ENCODE measurements at places on chromosomes 5 and 9.
A peak's percentile ranks its signal among the peaks of the same experiment; 100 is the strongest.

DNA sequence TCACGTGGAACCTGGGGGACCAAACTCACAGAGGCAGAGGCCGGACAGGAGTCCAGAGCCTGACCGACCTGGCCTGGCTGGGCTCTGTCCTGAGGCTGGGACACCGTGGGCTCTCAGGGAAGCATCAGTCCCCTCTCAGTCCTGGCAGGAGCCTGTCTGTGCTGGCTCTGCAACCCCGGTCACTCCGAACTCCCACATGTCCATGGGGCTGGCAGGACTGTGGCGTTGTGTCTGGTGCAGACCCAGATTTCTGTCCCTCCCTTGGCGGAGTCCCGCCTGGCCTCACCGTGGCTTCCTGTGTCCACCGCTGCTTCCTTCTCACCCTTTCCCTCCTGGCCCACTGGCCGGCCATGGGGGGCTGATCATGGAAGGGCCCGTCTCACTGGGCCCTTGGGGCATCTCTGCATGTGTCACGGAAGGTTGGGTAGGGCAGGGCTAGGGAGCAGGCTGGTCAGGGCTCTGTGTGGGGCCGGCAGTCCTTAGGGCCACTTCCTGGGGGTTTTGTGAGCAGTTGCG, 68.8 kb downstream of the RXRA start:
- DNase-seq = no peak

GRCh38 chr5:68046445-68046844, 169.1 kb upstream of the PIK3R1 start:
- no peak for DNase-seq

DNA sequence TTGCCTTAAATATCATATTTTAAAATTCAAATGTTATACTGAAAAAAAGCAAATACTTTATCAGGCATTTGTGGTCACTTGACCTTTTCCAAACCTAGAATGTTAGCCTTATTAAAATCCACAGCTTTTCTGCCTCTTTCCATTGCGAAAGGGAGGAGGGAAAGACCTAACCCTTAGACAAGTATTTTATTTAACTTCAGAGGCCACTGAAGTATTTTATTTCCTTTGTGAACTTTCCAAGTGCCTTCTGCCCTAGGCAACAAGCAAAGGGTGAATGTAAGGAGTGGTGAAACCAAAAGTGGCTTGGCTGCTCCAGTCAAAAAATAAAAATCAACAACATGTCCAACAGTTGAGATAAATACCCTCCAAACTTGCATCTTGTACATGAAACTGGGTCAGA, 376.1 kb downstream of the EFNA5 start:
- DNase-seq = no peak

- DNase-seq = no peak
Observed at GRCh38 chr5:140468188-140468587, 66.6 kb downstream of the ANKHD1 start.

DNA sequence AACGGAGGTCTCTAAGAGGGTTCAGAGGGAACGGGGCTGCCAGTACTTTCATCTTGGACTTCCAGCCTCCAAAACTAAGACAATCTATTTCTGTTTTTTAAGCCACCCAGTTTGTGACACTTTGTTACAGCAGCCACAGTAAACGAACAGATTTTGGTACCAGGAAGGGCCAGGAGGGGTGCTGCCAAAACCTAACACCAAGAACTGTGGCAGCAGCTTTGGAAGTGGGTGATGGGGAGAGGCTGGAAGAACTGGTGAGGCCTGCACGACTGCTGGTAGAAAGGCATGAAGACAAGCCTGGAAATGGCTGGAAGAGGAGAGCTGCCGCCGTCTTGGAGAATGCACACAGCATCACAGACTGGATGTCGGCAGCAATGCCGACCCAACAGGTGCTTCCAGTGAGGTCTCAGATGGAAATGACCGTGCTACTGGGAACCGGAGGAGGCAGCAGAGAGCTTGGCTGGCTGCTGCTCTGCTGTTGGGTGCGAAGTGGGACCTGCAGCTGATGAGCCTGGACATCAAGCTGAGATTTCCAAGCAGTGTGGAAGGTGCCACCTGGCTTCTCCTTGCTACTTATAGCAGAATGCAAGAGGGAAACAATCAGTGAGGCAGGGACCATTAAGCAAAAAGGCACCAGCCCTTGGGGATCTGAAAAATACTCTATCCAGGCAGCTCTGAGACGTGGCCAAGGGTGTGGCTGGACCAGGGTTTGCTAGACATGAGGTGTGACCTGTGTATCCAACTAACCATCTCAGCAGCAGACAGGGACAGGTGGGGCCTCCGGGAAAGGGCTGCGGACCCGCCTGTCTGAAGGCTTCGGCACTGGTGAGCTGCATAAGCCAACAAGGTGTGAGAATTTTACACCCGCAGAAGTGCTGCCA, 4.7 kb upstream of the TMEM210 start:
- DNase-seq = peak; percentile 42

DNA sequence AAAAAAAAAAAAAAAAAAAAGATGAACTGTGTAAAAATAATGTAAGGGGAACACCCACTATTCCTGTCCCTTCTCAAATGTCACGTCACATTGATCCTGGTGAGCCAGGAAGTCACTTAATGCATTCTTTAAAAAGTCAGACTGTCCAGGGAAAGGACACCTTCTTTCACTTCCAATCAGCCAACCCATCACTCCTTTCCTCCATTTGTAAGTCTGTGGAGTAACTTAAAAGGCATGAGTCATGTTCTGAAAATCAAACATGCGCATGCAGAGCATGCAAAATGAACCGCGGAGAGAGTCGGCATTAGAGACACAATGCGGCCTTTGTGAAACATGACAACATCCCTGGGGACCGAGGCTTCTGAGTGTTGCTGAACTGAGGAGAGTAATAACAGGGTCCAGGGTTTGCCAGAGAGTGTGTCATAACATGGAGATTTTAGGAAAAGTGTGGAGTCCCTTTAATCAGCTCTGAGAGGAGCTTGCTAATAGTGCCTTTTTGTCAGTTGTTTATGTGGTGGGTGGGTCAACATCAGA, 77.6 kb upstream of the SEMA6A start:
- DNase-seq = no peak

- no peak for DNase-seq
Observed at GRCh38 chr5:153480401-153480800, 10.1 kb upstream of the GRIA1 start.

GRCh38 chr5:154863291-154864080, 5.1 kb downstream of the CNOT8 start:
- no peak for DNase-seq

DNA sequence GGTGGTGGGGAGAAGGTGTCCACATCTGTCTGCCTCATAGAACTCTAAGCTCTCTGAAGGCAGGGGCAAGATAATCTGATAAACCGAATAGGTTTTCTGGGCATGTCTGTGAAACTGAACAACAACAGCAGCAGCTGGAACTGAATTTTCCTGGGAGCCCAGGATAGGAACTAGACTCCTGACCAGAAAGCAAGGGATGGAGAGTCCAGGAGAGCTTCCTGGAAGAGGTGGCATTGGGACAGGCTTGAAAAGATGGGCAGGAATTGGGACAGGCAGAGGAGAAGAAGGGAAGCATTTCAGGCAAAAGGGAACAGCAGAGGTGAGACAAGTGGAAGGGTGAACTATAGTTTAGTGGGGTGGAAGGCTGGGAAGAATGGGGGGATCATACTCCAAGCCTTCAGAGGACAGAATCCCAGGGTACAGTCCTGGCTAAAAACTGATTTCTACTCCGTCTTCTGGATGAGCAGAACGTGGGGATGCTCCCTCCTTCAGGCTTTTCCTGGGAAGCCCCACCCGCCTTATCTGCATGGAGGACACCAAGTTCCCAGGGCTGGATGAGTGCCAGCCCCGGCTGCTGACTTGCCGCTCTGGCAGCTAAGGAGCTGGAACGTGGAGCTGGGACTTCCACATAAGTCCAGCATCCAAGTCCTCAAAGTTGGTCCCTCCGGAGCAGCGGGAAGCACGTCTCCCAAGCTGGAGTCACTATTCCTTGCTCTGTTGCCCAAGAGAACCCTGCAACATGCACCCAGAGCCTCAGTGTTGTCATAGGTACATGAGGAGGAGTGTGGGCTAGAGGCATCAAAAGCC, 13.9 kb upstream of the KIF12 start:
- no peak for DNase-seq

- no peak for DNase-seq
Observed at GRCh38 chr5:13909271-13909670, 35.2 kb downstream of the DNAH5 start.

GRCh38 chr5:51829691-51830090, 446.4 kb downstream of the ISL1 start:
- DNase-seq = no peak

GRCh38 chr5:128328446-128328845, 209.6 kb downstream of the FBN2 start:
- DNase-seq = no peak

DNA sequence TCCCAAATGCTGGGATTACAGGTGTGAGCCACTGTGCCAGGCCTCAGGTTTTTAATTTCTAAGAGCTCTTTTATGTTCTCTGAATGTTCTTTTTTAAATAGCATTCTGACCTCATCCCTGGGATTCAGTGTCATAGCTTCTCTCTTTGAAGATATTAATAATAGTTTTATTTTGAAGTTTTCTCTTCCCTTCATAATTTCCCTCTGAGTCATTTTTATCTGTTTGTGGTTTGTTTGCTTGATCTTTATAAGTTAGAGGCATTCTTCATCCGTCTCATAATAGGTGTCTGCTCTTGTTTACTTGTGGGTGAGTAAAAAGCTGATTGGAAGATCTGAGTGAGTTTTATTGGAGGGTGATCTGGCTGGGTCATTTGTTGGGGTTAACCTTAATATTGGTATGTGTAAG, 12.5 kb upstream of the MAMDC2 start:
- DNase-seq = no peak

DNA sequence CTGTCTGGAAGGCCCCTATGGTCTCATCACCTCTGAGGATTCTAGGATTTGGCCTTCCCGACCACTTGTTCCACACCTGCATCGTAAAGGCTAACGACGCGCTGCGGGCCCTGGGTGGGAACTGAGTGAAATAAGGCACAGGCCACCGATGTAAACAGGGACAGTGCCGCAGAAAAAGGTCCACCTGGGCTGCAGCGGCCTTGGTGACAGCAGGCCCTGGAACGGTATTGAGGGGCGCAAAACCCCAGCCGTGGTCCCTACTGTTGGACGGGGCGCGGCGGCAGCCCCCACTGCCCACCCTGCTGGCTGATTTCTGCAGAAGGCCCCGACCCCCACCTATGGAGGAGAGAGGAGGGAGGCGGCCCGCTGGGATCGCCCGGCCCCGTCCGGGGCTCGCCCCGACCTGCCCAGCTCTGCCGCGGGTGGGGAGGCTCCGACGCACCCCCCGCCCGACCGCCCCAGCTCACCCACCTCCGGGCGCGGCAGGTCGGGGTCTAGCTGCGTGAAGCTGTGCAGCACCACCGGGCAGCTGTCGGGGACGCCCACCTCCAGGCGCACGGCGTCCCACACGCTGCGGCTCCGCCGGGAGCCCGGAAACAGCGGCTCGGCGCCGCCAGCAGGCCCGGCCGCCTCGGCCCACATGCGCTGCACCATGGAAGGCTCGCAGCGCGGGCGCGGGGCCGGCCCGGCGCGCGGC, 391 bp downstream of the RALGDS start:
- no peak for DNase-seq

DNA sequence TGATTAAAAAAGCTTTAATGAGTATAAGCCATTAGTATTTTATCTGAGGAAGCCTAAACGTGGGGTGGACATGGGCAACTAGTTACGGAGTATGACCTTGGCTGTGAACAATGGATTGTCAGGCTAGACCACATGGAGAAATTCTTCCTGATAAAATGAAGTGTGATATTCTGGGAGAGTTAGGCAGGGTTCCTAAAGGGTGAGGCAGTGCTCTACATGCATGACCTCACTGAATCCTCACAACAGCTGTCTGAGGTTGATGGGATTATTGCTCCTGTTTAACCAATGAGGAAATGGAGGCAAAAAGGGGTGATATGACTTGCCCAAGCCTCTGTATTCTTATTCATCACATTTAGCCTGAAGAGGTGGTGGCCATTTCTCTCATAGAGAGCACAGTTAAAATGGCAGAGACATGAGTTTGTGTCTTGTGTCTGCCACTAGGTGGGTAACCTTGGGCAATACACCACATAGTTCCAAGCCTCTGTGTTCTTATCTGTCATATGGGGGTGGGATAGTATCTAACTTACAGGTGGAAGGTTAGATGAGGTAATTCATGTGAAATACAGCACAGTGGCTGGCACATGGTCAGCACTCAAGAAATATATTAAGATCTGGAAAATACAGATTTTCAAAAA, 96.1 kb upstream of the NR3C1 start:
- no peak for DNase-seq

DNA sequence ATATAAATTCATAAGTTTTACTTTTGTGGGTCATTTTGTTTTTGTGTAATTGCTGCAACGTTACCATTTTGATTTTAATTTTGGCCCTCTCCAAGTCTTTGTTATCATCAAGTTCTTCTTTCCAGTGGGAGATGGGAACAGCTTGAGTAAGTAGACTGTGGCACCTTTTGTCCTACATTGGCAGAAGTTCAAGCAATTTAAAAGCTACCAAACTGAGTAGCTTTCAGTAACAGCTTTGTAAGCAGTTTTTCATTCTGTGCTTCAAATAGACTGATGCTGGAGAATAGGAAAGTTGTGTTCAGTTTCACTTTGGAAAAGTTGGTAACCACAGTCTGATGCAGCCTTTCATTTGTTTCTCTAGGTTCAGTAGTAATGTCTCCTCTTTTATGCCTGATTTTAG, 47.8 kb upstream of the TMED7 start:
- DNase-seq = no peak

DNA sequence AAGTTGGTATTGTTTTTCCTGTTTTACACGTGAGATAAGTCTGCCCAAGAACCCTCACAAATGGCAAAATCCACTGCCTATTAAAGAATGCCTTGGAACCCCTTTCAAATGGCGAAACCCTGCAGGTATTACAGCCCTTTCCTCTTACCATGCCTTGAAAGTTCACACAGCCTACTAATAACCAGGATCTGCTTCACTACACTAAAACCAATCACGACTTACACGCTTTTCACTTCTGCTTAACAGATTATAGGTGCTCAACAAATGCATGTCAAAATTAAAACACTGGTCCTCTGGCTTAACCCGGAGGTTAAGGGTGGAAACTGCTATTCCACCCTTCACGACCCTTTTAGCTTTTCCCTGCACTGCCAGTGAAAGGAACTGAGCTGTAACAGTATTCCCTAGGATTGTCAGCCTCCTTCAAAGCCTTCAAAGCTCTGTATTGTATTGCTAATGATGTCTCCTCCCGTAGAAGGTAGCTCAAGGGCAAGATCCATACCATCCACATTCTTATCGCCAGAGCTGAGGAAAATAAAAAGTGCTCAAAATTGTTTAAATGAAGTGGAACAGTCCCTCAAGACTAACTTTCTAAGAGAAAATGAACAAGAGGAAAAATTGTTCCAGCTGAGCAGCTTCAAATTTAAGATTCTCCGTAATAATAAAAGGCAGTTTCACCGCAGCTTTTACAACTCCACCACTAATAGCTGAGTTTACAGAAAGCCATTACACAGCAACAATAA, 997 bp downstream of the AUH start:
- no peak for DNase-seq

GRCh38 chr5:9815051-9815450, 184.9 kb upstream of the TAS2R1 start:
- DNase-seq = no peak

- DNase-seq = no peak
Observed at GRCh38 chr9:16243798-16244197, 626.7 kb downstream of the BNC2 start.
